H7 (cell line): ENCODE measurements at places on chromosomes 7 and 10.

DNA sequence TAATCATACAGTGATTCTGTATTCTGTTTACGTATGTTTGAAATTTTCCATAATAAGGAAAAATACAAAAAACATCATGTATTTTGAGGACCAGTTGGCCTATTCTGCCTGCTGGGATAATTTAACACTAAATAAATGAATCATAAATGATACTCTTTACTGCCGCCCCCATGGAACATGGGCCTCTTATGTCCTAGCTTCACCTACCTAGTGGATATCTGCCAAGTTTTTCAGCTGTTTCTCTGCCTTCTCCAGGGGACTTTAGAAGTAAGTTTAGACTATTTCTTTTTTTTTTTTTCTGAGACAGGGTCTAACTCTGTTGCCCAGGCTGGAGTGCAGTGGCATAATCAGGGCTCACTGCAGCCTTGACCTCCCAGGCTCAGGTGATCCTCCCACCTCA, 10.4 kb downstream of the NFE2L3 start:
- no peak for DNase-seq

DNA sequence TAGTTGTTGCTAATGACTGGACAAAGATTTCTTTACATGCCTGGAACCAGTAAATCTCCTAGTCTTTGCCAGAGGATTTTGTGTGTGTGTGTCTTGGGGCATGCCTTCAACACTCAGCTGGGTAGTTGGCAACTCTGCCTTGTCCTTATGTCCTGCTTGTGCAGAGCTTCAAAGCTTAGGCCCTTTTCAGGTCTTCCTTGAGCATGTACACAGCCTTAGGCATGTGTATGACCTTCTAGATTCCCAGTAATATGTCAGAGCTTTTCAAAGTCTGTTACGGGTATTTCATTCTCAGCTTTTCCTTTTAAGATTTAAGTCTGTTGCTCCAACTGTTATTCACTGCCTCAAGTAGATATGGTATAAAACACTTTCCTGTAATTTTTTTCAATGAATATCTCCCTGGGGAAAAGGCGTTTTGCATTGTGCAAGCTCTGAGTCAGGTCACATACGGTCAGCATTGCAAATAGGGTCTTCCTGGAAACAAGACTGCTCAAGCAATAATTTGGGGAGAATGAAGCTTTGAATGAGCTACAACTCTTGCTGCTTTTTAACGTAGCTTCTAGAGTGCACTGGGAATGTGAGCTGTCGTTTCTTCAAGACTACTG, 25.5 kb downstream of the SHOC2 start:
- DNase-seq, result no peak

GRCh38 chr7:8065356-8065813, 96.8 kb downstream of the GLCCI1 start:
- DNase-seq, result no peak

DNA sequence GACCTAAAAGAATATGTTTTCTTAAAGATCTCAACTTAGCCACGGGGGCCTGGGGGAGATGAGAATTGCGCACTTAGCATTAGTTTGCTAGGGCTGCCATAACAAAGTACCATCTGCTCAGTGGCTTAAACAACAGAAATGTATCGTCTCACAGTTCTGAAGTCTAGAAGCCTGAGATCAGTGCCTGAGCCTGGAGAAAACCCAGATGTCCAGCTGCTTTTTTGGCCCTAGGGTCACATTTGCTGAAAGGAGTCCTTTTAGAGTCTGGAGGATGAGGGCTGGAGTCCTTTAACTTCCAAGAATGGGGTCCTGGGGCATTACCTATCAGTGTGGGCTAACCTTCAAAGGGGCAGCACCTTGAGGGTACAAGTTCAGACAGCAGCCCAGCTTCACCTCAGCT, 48.2 kb downstream of the SMURF1 start:
- DNase-seq, result no peak

GRCh38 chr7:66380272-66380888, 175.2 kb downstream of the TPST1 start:
- no peak for DNase-seq

- DNase-seq, result no peak
Observed at GRCh38 chr7:139080905-139081304, 28.6 kb downstream of the ZC3HAV1 start.

DNA sequence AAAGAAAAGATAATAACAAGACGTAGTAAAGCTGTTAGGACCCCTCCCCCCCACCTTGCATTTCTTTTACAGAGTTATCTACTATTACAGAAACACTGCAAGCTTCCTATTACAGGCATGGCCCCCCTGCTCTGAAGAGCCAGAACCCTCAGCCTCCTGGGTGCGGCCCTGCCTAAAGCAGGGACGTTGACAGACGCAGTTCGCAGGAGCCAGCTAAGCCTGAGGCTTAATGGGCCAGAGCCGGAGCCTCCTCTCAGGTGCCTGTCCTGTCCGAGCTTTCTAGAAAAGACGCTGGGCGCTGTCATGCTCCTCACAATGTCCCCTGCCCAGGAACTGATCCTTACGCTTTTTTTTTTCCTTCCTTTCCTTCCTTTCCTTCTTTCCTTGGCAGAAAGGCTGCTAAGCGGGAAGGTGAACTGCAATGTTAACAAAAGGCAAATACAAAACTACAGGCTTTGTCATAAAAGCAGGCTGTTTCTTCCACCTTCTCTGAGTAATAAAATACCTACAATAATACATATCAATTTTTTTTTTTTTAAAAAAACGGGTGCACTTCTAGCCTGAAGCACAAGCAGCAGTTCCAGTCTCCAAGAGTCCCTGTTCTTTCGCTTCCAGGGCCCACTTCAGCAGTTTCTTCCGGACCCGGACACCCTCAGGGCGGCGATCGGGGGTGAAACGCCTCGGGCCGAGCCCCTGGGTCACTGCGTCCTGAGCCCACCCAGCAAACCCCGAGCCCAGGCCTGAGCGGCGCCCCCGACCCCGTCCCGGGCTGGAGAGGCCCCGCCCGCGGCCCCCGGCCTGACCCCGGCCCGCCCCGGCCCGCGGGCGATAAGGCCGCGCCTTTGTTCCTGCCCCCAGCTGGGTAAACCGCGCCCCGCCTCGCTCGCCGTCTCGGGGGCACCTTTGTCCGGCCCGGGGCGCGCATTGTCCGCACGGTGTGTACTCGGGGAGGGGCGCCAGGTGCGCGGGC, 11.2 kb downstream of the MNX1 start:
- DNase-seq, result peak; percentile 91

- DNase-seq, result no peak
Observed at GRCh38 chr7:120475994-120476393, 203.0 kb downstream of the KCND2 start.

DNA sequence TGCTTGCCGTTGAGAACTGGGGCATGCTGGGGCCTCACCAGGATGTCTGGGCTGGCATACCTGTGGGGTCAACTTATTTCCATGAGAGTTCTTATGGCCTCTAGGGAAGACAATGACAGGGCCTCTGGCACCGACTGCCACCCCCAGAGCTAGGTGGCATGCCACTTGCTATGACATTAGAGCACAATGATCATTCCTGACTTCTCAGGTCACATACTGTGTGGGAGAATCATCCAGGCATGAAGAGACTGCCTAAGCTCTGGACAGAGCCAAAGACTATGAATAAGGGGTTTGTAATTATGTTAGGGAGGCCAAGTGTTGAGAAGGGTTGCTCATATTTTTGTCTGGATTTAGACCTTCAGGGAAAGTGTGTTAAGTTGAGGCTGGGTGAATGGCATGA, 97.5 kb downstream of the PTPN20 start:
- no peak for DNase-seq

DNA sequence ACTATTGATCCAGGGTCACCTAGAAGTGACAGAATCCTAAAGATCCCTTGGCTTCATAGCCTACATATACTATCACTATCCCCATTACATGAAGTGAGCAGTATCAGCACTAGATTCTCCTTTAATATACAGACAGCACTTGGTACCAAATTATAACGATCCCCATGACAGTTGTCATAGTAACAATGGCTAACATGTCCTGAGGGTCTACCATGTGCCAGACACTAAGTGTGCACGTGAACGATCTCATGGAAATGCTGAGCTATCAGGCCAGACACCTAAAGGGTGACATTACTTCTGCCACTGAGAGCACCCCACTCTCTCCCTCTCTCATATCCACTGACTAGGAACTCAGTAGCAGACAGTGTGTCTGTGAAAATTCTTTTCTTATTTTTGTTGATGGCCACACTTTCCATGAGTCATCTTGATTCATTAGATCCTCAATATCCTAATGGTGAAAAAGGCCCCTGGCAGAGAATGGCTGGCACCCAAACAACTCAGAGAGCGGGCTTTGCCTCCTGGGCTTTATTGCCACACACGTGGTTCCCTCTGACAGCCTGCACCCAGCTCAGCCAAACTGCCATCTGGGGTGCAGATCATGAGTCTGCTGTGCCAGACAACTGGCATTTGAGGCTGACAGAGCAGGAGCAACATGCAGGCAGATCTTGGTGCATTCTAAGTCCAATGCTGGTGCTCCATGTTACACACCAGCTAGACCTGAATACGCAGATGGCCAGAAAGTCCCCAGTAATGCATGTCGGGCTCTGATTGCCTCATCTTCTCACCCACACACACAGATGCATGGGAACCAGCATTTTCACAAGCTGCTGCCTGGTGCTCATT, 176.3 kb downstream of the DGKI start:
- no peak for DNase-seq

DNA sequence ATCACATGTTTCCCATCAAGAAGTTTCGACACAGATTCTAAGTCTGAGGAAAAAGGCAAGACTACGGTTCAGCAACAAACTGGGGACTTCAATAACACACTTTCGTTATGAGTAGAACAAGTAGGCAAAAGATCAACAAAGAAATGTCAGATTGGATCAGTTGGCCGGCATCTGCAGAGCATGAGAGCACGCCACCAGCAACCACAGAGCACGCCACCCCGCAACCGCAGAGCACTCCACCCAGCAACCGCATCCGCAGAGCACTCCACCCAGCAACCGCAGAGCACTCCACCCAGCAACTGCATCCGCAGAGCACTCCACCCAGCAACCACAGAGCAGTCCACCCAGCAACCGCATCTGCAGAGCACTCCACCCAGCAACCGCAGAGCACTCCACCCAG, 89.7 kb upstream of the FAM20C start:
- DNase-seq, result no peak

DNA sequence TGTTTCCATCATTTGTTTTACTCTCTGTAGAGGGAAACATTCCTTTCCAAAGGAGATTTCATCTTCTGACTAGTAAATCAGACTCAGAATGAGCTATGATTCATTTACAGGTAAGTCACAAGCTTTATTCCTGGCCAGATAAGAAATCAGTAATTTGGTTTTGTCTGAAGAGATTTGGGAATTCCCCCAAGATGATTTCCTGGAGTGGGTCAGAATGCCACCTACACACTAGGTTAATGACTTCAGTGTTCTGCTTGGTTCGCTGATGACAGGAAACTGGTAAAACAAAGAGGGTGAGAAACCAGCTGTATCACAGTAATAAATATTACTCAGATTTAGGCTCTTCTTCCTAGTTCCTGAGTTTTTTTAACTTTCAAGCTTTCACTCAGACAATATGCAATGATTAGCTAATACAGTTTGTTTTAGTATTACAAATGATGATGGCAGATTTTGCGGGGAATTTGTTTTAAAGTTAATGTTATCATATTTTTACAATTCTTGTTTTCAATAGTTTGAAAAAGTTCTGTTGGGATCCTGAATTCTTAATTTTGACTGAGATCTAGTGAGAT, 8.3 kb upstream of the ASZ1 start:
- no peak for DNase-seq

DNA sequence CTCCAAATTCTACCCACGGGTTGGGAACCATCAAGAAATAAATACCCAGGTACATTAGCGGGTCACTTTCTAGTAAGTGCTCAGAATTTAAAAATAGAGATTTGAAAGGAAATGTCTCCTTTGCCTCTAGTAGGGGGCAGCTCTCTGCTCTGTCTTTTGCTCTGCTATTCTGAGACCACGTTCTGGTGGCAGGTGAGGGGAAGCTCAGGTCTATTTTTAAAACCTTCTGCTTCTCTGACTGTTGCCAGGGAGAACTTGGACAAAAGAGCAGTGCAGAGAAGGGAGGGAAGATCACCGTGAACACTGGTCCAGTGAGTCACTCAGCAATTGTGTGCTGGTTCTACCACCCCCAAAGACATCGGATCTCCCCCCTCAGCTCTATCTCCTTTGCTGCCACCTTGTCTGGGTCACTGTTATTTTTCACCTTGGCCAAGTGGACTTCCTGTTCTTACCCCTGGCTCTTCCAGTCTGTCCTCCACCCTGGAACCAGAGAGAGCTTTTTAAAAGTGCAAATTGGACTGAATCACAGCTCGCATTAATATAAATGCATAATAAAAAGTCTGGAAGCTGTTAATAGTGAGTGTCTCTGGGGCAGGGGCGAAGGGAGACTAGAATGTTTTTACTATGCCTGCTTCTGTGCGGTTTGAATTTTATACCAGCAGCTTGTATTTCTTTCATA, 72.4 kb upstream of the LOXL4 start:
- no peak for DNase-seq

DNA sequence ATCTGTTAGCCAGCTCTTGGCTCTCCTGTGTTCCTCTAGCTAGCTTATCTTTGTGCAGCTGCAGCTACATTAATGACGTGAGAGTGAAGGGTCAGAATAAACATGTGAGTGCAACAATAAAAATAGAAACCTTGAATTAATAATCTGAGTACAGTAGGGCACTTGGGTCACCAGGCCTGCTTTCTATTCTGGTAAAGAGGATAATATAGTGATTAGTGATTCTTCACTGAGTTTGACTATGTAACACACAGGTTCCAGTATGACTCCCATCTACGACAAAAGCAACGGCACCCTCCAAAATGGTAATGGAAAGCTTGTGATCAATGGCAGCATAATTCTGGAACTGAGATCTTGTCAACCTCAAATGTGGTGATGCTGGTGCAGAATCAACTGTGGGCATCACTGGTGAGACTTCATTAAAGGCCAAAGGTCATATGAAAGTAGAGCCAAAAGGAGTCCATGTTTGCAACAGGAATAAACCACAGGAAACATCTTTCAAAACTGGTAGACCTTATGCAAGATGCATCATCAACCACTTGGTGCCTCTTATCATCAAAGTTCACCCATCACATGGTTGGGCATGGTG, 77.6 kb downstream of the NRBF2 start:
- no peak for DNase-seq

GRCh38 chr10:93941606-93942005, 47.8 kb downstream of the SLC35G1 start:
- DNase-seq, result no peak

DNA sequence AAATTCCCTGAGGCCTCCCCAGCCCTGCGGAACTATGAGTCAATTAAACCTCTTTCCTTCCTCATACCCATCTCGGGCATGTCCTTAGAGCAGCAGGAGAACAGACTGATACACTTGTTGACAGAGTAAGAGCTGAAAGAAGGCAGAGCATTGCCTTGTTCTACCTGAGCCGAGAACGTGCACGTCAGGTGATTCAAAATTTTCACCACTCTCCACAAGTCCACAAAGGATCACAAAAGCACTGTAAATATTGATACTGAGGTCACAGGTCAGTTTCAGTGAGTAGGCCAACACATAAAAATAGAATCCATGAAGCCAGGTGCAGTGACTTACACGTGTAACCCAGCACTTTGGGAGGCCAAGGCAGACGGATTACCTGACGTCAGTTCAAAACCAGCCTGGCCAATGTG, 27.8 kb downstream of the DCLRE1C start:
- no peak for DNase-seq

- DNase-seq, result no peak
Observed at GRCh38 chr10:71799608-71800453, 26.5 kb upstream of the VSIR start.
